Sciatic nerve (tissue), 2 donors: ENCODE measurements at places on chromosomes 7 and 10.

DNA sequence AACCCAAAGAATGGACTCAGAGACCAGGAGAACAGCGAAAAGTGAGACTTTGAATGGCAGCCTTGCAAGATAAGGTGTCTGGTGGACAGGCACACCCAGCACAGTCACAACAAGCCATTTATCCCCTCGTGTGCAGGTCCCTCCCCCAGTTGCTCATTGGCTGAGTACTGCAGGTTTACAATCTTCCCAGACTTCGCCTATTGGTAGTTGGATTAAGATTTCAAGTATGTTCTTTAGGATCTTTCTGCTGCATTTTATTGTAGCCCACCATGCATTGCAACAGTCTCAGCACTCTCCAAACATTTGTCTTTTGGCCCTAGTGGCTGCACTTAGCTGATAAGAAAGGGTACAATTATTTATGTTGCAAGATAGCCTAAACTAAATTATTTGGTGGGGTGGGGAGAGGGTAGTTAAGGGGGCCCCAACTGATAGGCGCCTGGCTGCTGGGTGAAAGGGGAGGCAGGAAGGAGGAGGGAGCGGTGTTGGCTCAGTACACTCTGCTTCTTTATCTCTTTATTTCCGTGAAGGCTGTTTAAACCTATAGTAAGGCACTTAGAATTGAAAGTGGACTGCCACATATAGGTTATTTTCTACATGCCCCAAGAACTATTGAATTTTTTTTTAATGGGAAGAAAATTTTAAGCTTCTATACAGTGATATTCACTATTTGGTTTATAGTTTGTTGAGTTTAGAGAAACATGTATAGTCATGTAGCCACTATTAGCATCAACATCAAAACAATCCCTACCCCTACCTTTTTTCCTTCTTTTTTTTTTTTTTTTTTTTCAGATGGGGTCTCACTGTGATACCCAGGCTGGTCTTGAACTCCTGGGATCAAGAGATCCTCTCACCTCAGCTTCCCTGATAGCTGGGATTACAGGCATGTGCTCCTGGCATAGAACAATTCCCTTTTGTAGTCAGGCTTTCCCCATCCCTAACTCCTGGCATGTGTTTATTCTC lies 54.2 kb downstream of the GUSB start:
- DNase-seq: no peak

DNA sequence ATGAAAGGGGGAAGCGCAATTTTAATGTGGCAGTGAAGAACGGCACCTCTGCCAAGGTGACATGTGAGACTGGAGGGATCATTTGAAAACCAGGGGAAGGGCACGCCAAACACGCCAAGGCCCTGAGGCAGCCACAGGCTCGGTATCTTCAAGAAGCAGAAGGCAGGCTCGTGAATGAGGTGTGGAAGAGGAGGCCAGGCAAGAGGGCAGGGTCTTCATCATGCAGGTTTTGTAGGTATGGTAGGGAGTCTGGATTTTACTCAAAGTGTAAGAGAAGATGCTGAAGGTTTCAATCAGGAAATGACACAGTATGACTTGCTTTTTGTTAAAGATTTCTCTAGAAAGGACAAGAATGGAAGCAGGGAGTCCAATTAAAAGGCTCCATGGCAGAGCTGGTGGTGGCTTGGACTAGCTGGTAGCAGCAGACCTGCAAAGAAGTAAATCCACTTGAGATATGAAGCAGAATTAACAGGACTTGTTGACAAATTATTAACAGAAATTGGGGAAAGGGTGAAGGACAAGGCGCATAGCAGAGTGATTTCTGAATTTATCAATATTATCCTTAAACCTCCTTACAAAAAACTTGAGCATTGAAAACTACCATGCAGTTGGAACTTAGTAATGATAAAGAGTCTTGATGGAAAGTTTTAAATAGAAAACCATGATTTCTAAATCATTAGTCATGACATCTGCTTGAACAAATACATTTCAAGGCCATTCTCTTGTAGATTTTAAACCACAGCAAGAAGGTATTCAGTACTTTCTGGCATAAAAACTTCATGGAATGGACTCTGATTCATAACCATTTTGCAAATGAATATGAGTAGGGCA lies 70.4 kb downstream of the COA1 start:
- DNase-seq: no peak

- DNase-seq: no peak
Measured at GRCh38 chr10:17394854-17395253, 59.5 kb downstream of the ST8SIA6 start.

- no peak for DNase-seq
Measured at GRCh38 chr10:123552760-123553554, 113.2 kb upstream of the GPR26 start.

GRCh38 chr10:91816981-91817380 lies 18.8 kb downstream of the TNKS2 start:
- no peak for DNase-seq
